ENCODE measurements at places on chromosomes 12 and 14.

DNA sequence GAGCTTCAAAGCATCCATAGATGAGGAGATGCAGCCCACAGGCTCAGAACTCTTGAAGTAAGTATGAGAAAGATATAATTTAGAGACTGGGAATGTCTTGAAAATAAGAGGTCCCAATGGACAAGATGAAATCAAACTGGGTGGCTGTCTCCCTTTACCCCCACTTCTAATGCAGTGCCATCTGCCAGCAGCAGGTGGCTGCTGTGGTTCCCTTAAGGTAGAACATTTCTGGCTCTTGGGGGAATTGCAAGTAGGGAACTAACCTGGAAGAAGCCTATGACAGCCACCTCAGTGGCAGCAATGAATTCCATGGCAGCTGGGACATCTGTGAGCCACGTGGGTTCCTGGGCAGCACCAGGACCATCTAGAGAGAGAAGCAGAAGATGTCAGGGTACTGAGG, 648 bp downstream of the ERP27 start:
- DNase-seq = no peak

DNA sequence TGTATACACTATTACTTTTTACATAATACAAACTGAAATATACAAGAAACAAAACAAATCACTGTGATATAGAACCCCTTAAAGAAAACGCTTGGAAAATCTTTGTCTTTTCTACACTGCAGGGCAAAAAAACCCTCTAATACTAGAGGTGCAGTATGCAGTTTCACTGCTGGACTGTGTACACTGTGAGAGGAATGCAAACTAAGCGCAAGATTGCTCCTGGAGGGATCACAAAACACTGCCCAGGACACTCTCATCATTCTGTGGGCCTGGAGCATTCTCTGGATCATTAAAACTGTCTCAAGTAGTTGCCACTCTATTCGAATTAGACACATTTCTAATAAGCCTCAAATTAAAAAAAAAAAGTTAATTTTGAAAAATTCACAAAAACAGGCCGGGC, 217.6 kb downstream of the MED13L start:
- no peak for DNase-seq

DNA sequence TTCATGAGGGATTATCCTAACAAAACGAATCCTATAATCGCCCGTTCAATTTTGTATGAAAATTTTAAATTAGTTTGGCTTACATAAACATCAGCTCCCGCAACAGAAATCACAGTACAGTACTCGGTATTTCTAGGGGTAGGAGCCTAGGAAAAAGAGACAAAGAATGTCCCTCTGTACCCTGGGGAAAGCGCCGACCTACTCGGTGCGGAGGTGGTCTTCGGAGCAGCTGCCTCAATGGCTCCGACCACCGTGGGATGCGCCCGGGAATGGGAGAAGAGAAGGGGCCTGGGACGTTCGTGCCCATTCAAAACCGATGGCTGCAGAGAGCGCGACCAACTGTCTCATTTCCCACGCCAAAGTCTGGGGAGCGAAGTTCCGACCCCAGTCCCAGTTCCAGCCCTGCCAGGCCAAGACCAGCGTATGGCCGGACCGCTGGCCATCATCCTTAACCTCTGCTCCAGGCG, 618 bp downstream of the GNPNAT1 start:
- DNase-seq = no peak

GRCh38 chr12:12528361-12529270, 34.0 kb downstream of the DUSP16 start:
- peak; percentile 29 for DNase-seq

- no peak for DNase-seq
Observed at GRCh38 chr14:103057028-103057371, 349 bp downstream of the CDC42BPB start.

- no peak for DNase-seq
Observed at GRCh38 chr14:76836029-76836630, 9.9 kb downstream of the LRRC74A start.

- no peak for DNase-seq
Observed at GRCh38 chr12:12541782-12542181, 20.9 kb downstream of the DUSP16 start.

DNA sequence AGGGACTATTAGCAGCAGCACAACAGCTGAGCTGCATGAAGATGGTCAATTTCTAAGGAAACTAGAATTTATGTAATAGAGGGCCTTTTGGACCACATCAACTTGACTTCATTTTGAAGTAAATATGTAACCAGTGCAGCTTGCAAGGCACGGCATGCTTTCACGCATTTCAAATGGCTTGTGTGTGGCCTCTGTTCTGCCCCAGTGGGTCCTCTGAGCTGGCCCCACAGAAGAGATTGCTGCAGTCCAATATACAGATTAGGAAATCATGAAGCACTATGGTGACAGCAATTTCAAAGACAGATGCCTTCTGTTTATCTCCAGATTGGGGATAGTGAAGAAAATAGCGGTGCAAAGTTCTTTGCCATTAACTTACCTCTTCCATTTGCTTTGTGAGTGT, 101.4 kb downstream of the PDZRN4 start:
- no peak for DNase-seq

DNA sequence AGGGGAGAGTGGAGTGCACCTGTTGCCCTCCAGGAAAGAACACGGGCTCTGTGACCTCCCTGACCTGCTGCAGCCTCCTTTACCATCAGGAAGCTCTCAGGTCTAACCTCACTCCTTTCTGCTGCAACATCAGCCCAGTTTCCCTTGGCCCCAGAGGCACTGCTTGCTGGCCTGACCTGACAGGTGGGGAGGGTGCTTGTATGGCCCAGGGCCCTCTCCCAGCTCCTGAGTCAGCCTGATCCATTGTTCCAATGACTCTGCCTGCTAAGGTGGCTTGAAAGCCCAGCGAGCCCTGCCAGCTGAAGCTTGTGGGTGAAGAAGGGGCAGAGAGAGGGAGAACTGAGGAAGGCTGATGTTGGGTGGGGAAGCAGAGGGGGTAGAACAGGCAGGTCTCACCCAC, 13.2 kb upstream of the KRT78 start:
- no peak for DNase-seq

GRCh38 chr12:47770086-47770726, 2.8 kb upstream of the SLC48A1 start:
- no peak for DNase-seq

DNA sequence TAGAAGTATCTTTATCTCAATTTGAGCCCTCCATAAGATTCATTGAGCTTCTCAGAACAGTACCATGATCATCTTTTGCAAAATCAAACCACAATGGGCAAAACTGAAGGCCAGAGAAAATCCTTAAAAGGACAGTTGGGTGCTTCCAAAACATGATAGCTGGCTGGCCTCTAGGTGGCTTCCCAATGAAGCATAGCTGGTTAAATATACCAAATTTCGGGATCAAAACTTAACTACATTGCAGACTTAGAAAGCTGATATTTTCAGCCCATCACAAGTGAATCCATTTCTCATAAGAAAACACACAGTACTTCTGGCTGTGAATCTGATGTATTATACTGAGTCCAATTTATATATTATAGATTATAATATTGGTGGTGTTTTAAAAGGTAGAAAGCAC, 15.3 kb upstream of the PIK3C2G start:
- DNase-seq = no peak

DNA sequence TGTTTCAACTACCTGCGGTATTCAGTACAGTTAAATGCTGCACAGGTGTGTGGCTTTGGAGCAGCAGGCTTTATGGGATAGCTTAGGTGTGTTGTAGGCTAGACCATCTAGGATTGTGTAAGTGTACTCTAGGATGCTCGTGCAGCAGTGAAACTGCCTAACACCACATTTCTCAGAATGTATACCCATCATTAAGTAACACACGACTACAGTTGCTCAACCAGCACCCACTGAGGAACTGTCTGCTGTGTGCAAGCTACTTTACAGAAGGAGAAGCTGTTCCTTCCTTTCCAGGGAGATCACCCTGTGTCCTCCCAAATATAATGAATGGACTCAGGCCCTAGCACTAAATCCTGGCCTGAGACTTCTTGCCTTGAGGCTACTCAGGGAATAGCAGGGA, 94.8 kb downstream of the SLC24A4 start:
- no peak for DNase-seq

DNA sequence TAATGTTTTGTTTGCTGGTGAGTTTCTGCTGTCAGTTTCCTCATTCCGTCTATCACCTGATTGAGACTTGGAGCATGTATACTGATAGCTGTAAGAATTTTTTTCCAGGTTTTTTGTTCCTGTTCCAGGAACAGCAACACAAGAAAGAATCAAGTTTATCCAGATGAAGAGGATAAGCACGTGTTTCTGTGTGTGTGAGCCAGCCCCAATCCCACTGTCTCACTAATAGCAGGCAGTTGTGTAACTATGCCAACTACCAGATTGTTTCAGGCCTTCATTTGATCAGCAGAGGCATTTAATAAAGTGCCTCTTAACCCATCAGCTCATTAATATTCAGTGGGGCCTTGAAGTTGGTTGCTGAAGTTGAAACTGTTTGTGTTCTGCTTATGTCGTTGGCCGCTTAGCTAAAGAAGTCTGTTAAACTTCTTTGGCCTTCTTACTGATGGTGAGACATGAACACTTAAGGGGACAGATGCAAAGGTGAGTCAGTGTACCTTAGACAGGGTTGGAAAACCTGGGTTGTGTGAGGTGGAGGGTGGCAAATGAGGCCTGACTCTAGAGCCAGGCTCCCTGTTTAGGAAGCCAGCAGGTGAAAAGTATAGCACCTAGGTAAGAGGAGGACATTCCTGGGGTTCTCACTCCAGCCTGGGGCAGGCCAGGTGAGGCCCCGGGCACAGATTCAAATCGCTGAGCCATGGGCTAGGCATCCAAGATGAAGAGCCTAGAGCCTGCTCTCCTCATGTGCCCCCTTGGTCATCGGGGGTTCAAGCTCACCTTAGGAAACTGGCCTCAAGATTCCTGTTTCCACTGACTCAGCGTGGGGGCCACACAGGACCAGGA, 3.7 kb downstream of the ANKRD13A start:
- DNase-seq = no peak

DNA sequence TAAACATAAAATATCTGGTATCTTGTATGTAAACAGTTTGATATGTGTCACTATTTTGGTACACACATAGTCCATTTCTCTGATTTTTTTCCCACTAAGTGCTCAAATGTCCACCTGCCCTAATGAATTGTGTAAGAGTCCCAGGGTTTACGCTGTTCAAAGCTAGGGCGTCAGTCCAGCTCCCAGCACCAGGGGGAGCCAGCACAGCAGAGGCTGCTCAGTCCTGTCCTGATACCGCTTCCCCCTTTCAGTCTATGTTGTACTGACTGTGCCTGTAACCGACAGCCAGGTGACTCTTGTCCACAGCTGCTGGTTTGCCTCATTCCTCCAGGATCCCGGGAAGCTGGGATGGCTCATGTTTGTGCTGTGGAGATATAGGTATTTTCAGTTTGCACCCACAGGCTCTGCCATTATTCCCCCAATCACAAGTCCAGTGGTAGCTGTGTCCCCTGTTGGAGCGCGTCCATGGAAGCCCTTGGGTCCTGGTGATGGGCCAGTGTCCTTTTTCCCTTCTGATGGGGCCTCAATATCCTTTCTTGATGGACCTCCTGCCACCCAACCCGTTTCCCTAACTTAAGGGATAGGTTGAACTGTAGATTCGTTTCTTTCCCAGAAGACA, 242.0 kb downstream of the NEDD1 start:
- DNase-seq = peak; percentile 10

DNA sequence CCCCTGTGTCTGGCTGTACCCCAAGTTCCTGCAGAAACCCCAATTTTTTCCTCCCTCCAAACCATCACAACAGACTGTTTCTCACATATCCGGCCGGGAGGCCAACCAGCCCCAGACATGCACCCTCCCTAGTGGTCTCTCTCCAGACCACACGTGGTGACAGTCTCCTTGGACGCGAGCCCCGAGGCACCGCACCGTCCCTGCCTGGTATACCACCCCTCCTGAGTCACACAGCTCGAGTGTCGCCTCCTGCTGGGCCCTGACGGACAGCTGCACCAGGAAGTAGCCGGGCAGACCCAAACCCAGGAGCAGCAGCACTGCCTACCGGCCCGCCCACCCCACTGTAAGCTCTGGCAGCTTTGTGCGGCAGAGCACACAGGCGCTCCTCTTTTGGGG, 97.4 kb downstream of the RFLNA start:
- DNase-seq = no peak

DNA sequence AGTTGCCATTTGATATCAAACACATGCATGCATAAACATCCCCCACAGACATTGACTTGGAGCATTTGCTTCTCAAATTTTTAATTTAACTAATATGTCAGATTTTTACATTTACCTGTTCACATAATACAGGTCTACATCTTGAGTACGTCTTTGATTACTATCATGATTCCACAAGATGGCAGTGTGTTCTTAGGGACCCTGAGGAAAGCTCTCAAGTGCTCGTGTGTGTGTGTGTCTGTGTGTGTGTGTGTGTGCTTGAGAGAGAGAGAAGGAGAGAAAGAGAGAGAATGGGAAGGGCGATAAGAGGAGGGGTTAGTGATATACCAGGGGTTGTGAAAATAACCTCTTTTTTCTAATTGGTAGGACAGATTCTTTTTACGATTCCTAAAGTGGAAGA, 167.1 kb upstream of the OR4E1 start:
- no peak for DNase-seq

DNA sequence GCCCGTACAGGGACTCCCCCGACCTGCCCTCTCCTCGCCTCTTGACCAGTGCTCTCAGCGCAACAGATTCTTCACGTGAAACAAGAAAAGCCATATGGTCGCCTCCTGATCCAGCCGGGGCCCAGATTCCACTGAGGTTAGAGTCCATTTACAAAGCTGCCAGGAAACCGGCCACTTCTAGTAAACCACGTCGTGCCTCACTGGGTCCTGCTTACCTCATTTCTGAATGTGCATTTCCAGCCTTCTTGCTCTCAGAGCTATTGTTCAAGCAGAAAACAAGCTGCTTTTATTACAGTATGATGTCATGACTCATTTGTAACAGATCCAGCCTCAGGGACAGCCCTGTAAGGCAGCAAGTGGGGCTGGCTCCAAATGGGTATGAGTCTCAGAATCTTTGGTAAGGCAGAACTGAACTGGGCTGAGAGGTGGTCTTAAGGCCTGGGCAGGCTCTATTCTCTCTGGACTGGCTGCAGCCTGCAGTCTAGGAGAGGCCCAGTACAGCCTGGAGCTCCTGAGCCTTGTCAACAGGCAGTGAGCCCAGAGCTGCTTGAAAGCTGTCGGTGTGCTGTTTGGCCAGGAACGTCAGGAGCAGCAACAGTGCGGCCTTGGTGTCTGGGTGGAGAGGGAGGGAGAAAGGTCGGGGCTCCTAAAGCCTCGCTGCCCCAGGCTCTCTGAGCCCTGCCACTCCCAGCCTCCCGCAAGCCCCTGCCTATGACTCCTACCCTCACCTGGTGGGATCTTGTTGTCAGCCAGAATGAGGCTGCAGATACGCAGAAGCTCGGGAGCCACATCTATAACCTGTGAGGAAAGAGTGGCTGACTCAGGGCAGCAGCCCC, 8.3 kb downstream of the REC8 start:
- no peak for DNase-seq

- DNase-seq = no peak
Observed at GRCh38 chr12:96766232-96766631, 140.8 kb upstream of the NEDD1 start.

DNA sequence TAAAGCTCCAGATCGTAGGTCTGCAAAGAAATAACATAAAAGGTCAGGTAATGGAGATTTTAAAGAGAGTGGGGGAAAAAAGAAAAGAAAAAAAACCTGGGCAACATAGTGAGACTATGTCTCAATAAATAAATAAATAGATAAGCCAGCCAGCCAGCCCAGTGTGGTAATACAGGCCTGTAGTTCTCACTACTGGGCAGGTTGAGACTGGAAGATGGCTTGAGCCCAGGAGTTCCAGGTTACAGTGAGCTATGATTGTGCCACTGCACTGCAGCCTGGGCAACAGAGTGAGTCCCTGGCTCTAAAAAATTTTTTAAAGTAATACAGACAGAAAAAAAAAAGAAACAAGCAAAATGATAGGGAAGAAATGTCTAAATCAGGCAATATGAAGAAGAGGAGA, 43.2 kb upstream of the BBS10 start:
- no peak for DNase-seq

- no peak for DNase-seq
Observed at GRCh38 chr12:95205016-95205624, 12.1 kb downstream of the FGD6 start.
